Germinal center (tissue), 1 donor: ENCODE measurements at places on chromosomes 7 and 10.

DNA sequence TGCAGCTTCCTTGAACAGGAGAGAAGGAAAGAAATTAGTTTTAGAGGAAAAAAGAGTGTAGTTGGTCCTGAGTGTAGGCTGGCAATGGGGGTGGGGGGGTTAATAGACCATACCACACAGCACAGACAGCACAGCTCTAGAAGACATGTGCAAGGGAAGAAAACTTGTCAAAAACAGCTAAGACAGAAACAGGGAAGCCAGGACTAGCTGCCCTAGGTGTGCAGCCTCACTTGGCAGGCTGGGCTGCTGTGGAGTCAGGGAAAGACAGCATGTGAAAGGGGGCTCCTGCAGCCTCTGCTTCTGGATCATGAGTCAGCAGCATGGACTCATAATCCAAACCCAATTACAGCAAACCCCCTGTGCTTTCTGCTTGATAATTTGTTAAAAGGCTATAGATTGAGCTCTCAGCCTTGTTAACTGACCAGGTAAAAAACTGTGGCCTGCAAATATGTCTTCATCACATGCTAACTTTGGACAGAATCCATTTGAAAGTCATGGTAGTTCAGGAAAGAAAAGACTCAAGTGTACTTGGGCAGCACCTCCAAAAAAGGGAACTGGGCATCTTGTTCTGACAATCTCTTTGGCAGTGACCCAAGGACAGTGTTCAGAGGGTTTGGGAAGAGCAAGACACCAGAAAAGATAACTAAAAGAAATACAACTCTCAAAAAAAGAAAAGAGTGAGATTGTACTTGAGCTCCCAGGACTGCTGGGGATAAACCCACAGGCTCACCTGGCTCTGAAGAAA, 142.2 kb upstream of the VWC2 start:
- no peak for DNase-seq

- no peak for DNase-seq
Observed at GRCh38 chr10:47379445-47379785, 4.7 kb downstream of the ZNF488 start.

DNA sequence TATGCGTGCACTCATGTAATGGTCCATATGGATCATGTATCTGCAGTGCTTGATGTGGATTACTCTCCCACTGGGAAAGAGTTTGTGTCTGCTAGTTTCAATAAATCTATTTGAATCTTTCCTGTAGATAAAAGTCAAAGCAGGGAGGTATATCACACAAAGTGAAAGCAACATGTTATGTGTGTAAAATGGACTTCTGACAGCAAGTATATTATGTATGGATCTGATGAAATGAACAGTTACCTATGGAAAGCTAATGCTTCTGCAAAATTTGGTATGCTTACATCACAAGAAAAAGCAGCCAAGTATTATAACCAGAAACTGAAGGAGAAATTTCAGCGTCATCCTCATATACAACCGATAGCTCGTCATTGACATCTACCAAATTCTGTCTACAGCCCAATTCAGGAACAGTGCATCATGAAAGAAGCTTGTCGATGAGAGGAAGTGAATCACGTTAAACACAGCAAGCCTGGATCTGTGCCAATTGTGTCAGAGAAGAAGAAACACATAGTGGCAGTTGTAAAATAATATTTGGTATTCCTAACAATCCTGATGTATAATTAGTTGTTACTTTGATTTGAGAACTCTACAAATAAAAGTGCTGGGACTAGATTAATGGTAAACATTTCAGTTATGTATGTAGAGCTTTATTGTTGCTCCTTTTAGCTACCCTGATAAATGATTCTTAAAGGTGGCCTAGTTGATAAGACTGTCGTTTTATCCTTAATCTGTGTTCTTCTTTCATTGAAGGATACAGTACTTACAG, 14.2 kb upstream of the SYPL1 start:
- no peak for DNase-seq

DNA sequence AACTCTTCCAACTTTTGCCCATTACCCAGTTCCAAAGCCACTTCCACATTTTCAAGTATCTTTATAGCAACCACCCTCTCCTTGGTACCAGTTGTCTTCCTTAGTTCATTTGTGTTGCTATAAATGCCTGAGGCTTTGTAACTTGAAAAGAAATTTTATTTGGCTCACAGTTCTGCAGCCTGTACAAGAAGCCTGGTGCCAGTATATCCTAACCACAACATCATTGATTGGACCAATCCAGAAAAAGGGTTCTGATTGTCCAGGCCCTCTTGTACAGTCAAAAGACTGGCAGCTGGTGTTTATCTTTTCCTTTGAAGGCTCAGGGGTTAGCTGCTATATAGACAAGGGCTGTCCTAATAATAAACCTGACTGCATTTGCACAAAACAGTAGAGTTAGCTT, 21.1 kb upstream of the ABCC2 start:
- no peak for DNase-seq

DNA sequence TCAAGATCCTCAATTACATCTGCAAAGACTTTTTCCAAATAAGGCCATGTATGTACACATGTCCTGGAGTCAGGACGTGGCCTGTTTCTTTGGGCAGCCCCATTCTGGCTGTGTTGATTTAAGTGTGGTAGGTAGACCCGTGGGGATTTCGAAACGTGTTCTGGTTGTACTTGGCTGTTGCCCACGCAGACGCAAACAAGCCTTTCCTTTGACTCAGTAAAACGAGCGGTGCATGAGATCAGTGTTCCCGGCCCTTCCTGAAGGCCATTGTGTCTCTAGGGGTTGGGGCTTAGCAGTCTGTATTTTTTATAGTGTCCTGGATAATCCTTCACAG, 64.8 kb upstream of the DNAJB6 start:
- no peak for DNase-seq

DNA sequence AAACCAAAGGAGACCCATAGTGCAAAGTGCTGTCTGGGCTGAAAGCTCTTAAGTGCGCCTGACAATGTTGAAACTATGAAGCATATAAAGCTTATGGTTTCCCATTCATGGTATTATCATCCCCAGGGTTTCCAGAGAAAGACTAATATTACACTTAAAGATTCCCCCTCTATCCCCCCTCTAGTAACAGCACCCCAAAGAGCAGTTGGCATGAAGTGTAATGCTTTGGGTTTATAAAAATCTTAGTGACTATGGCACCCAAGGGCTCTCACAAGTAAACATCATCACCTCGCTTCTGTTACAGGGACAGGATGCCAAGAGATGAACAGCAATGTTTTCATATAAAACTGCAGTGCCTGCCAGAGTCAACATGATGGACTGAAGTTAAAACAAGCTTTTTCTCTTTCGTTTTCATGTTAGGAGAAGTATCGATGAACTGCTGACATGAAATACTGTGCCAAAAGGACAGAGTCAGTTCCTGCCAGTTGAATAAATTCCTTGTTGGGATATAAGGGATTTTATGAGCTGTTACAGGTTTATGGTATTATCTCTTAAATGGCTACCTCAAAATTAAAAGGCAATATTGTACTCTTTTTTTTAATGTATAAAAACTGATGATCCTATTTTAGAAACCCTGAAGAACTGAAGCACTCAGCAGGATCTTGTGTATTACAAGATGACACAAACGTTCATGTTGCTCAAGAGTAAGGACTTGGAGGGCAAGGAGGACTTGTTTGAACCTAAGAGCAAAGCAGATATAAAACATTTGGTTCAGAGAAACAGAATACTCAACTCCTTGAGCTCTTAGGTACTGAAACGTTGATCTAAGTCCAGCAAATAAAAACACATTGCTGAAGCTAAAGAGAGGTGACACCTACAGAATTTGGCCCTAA, 203.7 kb upstream of the IMMP2L start:
- DNase-seq = no peak

GRCh38 chr7:73466112-73466511, 32.5 kb downstream of the FZD9 start:
- no peak for DNase-seq

GRCh38 chr7:24403557-24403956, 119.6 kb downstream of the NPY start:
- no peak for DNase-seq

DNA sequence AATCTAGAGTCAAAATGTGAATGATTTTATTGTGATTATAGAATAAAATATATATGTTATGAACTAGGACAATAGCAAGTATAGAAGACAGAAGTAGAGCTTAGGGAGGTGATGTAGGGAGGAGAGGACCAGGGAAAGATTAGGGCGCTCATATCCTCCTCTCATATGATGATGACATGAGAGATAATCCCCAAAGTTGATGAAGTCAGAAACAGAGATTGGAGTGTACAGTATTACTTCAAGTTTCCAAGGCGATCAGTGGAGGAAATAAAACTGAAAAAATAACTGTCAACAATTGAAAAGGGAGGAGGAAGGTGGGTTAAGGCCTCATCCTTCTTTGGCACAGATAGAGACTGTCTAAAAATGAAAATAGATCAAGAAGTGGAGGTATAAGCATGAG, 14.9 kb downstream of the MACROH2A2 start:
- DNase-seq = no peak

DNA sequence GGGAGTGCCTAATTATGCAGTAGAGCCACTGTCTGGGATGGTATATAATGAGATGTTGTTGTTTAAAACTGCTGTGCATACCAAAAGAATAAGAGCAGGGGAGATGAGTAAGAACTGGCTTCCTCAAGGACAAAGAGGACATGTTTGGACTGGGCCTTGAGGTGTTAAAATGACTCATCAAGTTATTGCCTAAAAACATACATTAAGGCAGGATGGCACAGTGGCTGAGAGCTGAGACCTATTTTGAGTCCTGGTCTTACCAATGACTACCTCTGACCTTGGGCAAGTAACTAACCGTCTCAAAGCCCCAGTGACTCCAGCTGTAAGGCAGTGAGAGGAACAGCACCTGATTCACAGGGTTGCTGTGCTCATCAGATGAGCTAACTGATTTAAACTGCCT, 71.1 kb downstream of the CFAP58 start:
- DNase-seq = no peak

- DNase-seq = no peak
Observed at GRCh38 chr10:67782530-67782929, 55.5 kb downstream of the DNAJC12 start.

- DNase-seq = no peak
Observed at GRCh38 chr10:2650328-2650727, 417.0 kb upstream of the PFKP start.

DNA sequence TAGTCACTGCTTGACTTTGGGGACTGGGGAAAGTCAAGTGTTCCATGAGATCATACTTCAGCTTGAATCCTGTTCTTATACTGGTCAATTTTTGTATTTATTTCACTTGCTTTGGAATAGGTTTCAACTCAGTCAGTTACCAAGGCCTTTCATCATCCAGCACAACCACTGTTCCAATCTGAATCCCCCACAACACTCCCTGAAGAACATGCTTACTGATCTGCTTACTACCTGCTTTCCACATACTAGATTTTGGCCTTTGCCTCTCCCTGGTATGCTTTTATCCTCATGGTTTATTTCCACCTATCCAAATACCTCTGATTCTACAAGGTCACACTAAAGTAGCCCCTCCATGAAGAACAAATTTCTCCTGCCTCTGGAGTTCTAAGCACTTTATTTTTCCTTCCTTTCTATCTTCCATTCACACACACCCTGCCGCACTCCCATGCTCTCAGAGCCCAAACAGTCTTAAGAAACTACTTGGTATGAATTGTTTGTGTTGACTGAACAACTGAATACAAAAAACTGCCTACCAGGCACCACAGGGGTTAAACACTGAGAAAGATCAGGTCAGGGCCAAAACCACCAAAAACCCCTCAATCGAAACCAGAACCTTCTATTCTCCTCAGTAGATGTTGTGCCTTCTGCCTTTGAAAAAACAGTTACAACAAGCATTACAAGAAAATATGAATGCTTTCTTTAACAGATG, 178.1 kb downstream of the AVL9 start:
- no peak for DNase-seq

DNA sequence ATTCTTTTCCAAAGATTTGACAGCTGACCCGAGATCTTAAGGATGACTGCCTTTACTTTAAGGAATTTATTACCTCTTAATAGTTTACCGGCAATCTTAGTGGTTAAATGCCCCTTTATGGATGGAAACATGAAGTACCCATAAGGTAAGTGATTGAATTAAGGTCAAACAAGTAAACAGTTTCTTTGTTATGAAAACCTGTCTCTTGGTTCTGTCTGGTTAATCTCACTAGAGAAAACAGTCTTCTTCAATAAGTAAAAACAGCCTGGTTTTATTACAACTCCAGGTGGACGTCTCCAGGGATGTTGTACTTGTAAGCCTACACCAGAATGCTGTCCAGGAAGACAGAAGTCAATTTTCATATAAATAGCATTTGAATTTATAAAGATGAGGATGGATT, 161.8 kb upstream of the MTPN start:
- no peak for DNase-seq

GRCh38 chr10:79189853-79190435, 121.2 kb downstream of the ZMIZ1 start:
- no peak for DNase-seq

DNA sequence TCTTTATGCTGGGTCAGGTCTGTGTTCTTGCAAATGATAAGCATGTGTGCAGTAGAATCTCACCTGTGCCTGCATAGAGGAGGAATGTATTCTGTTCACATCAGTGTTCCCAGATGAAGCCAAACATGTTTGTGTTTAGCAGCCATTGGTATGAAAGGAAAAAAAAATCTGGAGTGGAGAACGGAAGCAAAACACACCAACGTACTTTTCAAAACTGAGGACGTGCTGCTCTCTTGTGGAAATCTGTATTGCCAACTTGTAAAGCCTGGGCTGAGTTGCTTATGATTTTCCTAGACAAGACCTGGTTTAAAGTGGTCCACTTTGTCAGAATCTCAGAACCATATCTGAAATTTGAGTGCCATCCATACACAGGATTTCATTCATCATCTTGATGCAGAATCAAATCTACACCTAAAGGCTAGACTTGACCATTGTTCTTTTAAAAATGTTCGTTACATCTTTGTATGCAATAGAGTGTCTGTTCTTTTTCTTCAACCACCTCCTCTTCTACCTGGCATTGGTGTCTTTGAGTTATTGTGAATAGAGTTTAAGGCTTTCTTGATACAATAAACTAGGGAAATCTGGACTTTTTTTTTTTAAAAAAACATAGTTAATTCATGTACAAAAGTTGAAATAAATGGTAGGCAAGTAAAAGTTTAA, 367.7 kb downstream of the PHF14 start:
- no peak for DNase-seq

GRCh38 chr7:89549768-89550167, 604.5 kb upstream of the STEAP1 start:
- DNase-seq = no peak

DNA sequence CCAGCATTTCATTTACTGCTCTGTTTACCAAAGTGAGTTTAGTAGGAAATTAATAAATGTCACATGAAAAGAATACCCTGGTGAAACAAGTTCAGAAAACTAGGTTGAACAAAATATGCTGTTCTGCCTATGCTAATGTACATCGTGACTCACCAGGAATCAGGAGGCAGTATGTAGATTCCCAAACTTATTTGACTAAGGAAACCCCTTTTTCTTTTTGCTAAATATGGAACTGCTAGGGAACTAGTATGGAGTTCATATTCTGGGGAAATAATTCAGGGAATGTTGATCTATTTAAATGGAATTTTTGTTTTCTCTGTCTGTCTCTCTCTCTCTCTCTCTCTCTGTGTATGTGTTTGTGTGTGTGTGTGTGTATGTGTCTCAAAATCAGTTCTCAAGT, 49.9 kb upstream of the EXOC4 start:
- DNase-seq = no peak
